ENCODE measurements at places on chromosomes 7 and 10.

- peak; percentile 47 for DNase-seq
These were observed 165.8 kb downstream of the INHBA start for GRCh38 chr7:41536873-41537665.

GRCh38 chr10:49277973-49278372 is 21.0 kb upstream of the C10orf71 start:
- DNase-seq = no peak

DNA sequence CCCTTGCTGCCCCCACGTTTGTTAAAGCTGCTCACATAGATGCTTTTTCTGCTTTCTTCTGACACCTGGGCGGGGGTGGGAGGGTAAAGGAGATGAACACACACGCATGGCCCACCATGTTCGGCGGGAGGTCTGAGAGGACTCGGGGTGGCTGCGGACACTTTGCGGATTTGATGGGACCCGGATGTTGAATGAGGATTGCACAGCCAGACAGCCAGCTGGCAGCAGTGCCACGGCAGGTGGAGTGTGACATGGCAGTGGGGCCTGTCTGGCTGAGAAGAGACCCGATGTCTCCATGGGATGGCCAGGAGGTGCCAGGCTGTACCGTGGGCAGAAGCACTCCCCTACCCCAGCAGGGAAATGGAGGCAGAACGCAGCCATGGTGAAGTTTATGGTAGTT is 31.2 kb downstream of the PPP2R2D start:
- no peak for DNase-seq

GRCh38 chr10:80542053-80542452 is 4.4 kb downstream of the SH2D4B start:
- peak; percentile 5 for DNase-seq

- DNase-seq = no peak
These were observed 7.1 kb downstream of the CDC14C start for GRCh38 chr7:48931481-48931880.
